ENCODE measurements at places on chromosomes 6 and 20.

GRCh38 chr20:60253471-60253870, 295.2 kb downstream of the CDH26 start:
- DNase-seq, result no peak

- DNase-seq, result no peak
Measured at GRCh38 chr20:11941593-11942246, 24.0 kb downstream of the BTBD3 start.

DNA sequence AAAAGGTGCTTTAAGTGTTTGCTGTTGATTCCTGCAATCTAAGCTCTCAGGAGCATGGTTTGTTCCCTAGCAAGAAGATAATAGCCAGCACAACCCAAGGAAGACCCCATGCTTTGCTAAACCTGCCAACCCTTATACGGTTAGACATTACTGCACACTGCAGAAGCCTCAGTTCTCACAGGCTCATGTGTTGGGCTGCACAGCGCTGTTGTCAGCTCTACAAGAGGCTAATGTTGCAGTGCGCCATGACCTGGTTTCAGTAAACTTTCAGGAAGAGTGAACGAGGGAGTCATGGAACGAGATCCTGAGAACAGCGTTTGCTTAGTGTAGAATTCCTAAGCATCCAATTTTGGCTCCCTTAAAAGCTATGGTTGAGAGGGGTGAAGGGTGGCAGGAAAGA, 218.5 kb downstream of the ARHGAP18 start:
- no peak for DNase-seq

GRCh38 chr6:87487555-87487954, 14.8 kb downstream of the SLC35A1 start:
- DNase-seq, result no peak

GRCh38 chr20:36060676-36061075, 92.3 kb downstream of the CNBD2 start:
- DNase-seq, result no peak

GRCh38 chr20:63529180-63529860, 7.9 kb downstream of the PTK6 start:
- no peak for DNase-seq

DNA sequence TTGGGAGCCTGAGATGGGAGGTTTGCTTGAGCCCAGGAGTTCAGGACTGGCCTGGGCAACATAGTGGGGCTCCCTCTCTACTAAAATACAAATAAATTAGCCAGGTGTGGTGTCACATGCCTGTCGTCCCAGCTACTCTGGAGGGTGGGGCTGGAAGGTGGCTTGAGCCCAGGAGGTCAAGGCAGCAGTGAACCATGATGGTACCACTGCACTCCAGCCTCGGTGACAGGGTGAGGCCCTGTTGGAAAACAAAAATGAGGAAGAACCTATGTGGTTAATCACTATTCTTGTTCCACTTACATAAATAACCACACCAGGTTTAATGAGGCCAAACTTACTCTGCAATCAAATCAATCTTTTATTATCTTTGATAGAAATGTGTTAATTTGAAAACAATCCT, 5.4 kb downstream of the PPDPF start:
- DNase-seq, result no peak

Measured in ascending aorta (tissue), 2 donors.